ENCODE measurements at places on chromosomes 3 and 15. TPM values are rescaled to one million over a fixed set of nuclear protein-coding genes. Genes with fewer than 3 reads are reported as not detected.

The DAZL gene
- total RNA-seq: not detected

- DNase-seq: no peak
Observed at GRCh38 chr15:44620081-44620480, 43.4 kb downstream of the SPG11 start.

The CAPN7 gene
- 39.4 TPM for total RNA-seq

GRCh38 chr3:85576091-85576690 lies 617.4 kb downstream of the CADM2 start:
- peak; percentile 49 for DNase-seq

The SCN11A gene
- not detected for total RNA-seq

DNA sequence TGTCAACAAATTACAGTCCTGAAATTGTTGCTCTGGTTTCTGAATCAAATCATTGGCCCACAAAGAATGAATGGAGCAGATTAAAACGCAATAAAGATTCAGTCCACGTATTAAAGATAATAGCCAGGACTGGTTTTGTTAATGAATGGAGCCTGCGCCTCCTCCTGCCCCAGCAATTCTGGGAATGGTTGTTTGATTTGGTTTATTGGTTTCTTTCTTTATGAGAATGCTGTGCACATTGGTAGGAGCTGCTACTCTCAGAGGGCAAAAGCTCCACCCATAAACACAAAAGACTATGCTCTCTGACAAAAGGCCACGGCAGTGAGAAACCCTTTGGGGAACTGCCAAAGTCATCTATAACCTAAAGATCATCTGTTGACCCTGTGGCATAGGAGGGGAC lies 261.1 kb downstream of the ABHD5 start:
- DNase-seq: no peak

GRCh38 chr3:56693750-56694149 lies 10.7 kb upstream of the TASOR start:
- DNase-seq: no peak

The FGF7 gene
- total RNA-seq: not detected

The BFSP2 gene
- total RNA-seq: not detected

DNA sequence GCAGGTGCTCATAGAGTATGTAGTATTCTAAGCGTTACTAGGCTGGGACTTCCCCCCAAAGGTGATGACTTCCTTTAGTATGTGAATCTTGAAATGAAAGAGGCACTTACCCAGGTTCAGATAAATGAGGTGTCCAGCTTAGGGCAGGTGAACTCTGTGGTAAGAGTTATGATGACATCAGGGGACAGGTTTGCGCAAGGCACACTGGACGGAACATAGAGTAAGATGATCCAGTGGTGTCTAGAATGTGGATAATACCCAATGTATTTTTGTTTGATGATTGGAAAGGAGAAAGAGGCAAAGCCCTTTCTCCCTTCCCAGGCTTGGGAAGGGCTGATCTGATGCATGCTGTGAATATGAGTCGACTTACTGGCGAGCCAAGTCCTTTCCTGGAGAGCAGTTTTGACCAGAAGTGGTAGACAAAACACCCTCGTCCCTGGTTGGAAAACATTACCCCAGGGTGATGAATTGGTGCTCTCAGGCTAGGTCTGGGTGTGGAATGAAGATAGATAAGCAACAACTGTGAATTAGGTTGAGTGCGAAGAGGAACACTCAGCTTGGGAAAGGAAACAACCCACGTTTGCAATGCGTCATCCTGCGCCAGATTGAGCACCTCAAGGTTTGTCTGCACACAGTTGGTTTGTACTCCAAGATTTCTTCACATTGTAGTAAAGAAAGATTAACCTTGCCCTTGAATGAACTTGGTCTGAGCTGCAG lies 124.2 kb downstream of the GHSR start:
- DNase-seq: peak; percentile 23

The EIF5A2 gene
- total RNA-seq: 35.8 TPM

The TMEM158 gene
- total RNA-seq: 95.1 TPM

DNA sequence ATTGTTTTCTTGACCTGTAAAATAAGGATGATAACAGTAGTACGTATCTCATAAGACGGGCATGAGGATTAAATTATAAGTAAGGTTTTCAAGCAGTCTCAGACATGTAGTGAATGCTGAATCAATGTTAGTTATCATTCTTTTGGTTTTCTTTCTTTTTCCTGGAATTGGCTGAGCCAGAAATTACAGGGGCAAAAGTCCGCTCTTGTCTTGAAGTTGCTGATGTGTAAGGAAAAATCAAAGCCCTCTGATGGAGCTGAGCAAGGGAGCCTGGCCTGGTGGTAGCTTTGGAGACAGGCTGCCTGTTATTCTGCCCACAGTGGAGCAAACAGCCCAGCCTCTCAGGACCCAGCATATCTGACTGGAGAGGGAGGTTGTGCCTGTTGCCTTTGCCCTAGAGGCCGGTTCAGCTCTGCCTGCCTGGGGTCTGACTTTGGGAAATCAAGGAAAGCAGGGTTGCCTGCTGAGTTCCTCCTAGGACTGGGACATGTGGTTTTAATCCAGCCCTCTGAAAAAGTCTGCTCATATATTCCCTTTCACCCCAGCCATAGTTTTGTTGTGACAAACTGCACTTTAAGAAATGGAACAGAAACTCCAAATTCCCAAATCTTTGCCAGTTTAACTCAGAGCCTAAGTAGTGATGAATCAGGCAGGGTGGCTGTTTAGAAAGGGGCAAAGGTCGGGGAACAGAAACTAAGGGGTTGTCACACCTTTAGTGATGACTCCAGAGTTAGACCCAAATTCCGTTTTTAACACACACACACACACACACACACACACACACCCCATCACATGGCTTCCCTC lies 40.1 kb downstream of the GASK1A start:
- no peak for DNase-seq

GRCh38 chr3:24951180-24951579 lies 456.5 kb upstream of the THRB start:
- DNase-seq: no peak

GRCh38 chr3:12663401-12663935 lies 449 bp downstream of the RAF1 start:
- DNase-seq: peak; percentile 35

DNA sequence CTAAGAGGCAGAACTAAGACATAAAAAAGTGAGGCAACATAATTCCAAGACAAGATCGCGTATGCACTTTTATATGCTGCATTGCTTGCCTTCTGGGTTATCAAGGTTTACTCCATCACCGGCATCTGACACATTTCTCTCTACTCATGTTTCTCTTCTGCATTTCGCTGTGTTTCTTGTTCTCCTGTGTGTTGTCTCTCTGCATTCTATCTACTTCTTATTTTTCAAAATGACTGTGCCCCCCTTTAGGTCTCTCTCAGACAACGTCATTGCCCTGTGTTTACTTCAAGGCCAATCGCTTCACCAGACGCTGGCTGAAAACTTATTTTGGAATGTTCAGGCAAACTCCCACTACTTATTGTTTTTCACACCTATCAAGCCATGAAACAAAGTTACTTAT lies 280.4 kb downstream of the KCNH8 start:
- no peak for DNase-seq

DNA sequence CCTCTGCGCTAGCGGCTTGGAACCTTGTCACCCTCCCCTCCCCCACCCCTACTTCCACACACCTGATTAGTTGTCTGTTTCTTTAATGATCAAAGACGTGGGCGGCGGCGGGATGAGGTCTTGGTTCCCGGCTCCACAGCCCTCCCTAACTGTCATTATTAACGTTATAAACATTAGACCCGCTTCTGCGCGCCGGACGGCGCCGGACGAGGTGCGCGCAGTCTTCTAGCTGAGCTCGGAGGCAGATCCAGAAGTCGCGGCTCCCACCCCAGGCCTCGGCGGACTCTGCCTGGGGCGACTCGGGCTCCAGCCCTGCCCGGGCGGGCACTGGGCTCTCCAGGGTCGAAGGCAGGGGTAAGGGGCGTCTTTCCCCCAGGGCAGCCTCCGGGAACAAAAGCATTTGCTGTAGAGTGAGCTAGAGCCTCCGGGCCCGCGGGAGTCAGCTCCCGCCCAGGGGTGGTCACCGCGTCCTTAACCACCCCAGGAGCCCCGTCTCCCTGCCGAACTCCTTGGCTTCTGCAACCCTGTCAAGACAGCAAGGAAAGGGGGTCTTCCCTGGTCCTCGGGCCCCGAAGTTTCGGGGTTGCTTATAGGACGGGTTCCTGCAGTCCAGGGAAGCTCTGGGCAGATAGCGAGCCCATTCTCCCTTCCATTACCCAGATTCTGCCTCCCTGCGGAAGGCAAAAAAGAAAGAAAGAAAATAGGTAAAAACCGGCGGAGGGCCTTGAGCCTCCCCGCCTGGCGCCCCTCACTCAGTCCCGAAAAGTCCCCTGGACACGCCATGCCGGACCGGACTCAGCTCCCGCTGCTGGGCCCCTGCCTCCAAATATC lies 2.2 kb upstream of the ISLR2 start:
- no peak for DNase-seq

DNA sequence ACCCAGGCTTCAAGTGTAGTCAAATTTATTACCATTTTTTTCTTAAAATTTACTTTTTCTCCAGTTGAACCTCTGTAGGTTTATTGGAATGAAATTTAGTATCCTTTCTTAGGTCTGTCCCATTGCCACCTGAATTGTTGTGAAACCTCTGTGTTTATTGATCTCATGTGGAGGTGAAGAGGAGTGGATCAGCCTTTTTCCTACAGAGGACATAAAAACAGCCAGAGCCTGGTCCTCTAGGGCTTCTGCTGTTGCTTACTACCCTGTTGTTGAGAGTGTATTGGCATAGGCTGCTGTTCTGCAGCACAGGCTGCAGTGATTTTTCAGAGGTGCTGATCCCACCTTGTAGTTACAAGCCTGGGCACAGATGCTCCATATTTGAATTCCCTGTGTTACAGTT lies 44.6 kb downstream of the LRRC28 start:
- no peak for DNase-seq

The EIF4E3 gene
- 1.6 TPM for total RNA-seq

DNA sequence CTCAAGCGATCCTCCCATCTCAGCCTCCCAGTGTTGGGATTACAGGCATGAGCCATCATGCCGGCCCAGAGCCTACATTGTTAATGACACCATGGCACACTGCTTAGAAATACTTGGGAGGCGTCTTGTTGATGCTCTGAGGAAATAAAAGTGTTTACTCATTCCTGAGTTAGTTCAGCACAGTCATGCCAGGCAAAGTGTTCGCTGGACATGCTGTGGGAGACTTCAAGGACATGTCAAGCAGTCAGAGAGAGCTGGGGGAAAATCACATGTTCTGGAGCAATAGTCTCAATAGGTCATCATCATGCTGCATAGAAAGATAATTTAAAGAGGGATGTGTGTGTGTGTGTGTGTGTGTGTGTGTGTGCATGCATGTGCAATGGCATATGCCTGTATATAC lies 37.5 kb downstream of the TTC23 start:
- DNase-seq: peak; percentile 42

GRCh38 chr3:186788482-186789370 lies 5.3 kb downstream of the EIF4A2 start:
- DNase-seq: no peak

DNA sequence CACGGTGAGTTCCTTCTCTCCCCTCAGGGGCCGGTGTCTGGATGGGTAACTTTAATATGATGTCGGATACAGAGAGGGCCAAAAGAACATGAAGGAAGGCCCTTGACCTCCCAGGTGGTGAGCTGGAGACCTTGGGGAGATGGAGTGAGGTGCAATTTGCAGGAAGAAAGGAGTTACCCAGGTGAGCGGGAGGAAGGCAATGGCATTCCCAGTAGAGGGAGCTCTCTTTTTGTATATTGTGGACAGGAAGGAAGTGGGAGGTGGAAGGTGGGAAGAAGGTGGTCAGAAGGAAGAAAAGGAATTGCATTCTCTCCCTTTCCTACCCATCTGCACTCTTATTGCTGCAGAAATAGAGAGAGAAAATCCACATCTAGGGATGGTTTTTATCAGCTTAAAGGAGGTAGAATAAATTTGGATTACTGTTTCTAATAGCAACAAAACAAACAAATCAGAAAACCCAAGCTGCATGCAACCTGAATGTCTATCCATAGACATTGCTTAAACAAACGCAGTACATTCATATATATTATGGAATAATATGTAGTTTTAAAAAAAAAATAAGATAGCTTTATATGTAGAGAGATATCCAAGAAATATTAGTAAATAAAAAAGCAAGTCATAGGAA lies 169.0 kb upstream of the TSC22D2 start:
- DNase-seq: peak; percentile 40

DNA sequence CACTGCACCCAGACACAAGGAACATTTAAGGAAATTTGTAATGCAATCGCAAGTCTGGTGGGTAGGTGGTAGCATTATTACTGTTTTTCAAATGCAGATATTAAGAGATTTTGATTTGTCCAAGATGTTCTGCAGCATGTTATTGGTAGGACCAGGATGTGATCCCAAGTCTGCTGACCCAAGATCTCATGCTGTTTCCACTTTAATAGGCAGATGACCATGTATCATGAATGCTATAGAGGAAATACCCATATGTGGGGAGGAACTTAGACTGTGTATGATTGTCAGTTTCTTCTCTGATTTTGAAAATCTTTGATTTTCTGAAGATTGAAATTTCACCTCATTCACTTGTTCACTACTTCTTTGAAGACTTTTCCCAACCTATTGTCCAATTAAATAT lies 28.7 kb downstream of the ATP6V1A start:
- no peak for DNase-seq

The MOBP gene
- total RNA-seq: not detected

- DNase-seq: peak; percentile 6
Observed at GRCh38 chr3:40920041-40920440, 279.3 kb upstream of the CTNNB1 start.

DNA sequence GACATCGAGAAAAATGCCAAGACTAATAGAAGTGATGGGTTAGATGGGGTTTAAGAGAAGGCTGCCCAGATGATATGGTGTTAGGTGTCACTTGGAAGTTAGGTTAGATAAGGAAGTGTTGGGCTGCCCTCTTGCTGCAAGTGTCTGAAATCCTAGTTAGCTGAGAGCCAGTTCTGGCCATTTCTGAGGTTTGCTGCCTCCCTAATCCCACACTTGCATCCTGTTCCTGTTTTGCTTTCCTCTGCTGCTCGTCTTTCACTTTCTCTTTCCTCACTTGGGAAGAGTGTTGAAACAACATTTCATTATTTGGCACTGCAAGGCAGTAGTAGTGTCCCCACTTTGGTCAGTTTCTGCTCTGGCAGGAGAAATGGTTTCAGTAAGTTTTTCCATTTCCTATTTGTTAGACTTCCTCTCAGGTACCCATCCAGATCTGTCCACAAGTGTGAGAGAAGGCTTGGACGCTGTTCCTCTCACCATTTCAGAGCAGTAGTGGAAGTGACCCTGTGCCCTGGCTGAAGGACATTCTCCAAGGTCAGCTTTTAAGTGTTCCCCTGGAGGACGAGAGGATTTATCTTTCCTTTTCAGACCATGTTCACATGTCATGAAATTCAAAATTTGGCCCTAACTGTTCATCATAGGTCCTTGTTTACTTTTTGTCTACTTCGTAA lies 93.3 kb downstream of the ADAMTSL3 start:
- DNase-seq: peak; percentile 75

- DNase-seq: no peak
Observed at GRCh38 chr3:197270558-197271317, 27.7 kb downstream of the DLG1 start.

Data from A172 (cell line).